ENCODE measurements at places on chromosomes 12 and 14.

GRCh38 chr12:15600223-15600935 lies 188.8 kb downstream of the EPS8 start:
- DNase-seq = no peak

DNA sequence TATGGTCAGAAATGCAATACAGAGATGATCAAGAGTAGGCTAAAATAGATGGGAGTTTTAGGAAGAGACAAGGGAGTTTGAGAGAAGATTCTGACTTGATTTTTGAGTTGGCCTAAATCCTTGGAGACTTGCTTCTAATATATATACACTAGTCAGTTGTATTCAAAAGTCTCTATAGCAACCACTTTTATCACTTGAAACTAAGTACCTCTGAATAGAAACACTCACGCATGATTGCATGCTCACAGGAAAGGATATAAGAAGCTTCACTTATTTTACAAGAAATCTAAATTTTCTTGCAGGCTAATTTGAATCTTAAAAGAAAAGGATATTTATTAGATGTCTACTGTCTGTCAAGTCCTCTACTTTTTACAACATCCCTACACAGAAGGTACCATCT lies 316.8 kb downstream of the SNAPC1 start:
- DNase-seq = no peak

- no peak for DNase-seq
Measured at GRCh38 chr12:75644472-75645072, 133.2 kb upstream of the KRR1 start.

- no peak for DNase-seq
Measured at GRCh38 chr12:124327362-124328043, 32.6 kb downstream of the RFLNA start.

DNA sequence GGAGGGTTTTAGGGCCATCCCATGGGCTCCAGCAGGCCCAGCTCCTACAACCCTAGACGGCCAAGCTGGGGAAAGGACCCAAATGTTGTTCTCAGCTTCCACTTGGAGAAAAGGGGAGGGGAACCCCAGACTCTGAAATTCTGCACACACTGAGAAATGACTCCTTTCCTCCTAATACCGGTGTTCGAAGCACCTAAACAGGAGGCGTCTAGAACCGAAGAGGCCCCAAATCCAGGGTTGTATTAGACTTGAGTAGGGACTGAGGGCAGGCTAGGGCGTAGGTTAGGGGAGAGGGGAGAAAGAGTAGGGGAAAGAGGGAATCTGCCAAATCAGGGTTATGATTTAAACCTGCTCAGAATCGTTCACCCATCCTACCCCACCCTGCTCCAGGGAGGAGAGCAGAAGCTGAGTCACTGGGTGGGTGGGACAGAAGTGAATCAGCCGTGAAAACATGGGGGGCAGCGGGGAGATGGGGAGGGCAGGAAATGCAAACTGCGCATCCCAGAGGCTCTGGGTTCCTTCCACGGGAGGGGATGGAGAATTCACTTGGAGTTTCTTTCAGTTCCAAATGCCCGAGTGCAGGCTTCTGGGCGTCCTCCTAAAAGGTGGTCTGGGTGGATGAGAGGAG lies 1.0 kb downstream of the IGFBP6 start:
- DNase-seq = no peak

DNA sequence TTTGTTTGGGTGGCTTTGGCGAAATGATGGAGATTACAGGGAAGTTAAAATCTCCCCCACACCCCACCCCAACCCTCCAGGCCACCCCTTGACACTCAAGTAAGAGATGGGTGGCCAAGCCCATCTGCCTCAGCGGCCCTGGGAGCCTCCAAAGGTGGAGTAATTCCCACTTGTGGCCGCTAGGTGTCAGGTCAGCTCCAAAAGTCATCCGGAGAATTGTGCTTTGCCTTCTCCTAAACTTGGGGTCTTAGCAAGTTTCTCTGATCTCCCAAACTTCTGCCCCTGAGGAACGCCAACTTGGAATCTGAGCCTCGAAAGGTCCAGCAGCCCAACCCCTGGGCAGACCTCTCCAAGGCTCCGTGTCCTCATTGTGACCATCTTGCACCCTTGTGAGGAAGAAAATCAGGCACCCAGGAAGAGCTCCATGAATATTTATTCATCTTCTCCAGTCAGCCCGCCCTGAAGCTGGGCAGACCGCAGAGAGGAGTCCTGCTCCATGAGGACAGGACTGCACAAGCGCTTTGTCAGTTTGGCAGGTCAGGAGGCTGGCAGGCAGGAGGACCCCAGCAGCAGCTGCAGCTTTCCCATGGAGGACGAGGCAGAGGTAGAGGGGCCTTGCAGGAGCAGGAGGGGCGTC lies 46.7 kb downstream of the LRRC74A start:
- DNase-seq = peak; percentile 56

DNA sequence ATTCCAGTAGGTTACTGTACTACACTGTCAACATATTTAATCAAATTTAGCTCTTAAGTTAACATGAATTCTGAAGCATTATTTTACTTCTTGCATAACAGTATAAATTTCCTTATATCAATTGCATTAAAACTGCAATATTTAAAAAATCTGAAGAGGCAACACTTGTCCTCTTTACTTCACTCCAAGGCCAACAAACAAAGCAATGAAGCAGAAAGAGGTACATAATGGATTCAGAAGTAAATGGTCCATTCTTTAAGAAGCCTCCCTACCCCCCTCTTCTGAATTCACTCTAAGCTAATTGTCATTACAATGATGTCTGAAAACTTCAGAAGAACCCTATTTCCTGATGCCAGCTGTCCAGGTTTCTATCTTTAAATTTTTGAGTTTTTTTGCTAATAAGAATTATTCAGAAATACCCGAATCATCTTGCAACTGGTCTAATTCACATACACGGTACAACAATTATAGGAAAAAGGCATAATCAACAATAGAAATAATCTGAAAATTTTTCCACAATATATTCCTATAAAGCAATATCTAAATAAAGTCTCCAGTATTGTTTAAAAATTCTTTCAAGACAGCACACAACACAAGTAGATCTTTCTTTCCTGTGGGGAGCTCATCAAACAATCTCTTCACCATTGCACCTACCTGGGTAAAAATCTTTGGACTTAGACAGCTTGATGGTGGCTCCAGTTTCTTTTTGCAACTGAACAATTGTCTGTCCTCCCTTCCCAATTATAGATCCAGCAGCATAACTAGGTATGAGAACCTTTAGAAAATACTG lies 2.9 kb downstream of the NOVA1 start:
- no peak for DNase-seq

- no peak for DNase-seq
Measured at GRCh38 chr12:42426746-42427145, 100.8 kb downstream of the PPHLN1 start.

GRCh38 chr14:83940253-83940652 lies 1589.7 kb upstream of the FLRT2 start:
- DNase-seq = no peak

- no peak for DNase-seq
Measured at GRCh38 chr12:121804417-121805111, 755 bp downstream of the SETD1B start.

DNA sequence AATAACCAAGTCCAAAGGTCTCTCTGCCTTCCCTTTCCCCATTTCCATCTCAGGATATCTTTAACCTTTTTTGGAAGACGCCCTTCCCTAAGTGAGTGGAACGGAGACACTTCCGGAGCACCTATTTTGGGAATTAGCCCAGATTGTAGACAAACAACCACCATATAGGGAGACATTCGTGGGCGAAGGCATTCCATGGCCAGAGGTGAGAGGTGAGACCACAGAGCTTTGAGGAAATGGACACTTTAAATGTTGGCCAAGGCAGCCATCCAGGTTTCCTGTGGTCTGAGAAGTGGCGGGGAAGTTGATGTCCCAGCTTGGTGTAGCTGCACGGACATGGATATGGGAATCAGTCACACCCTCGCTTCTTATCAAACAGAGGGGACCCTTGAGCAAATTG lies 69.4 kb upstream of the BDKRB2 start:
- DNase-seq = no peak

DNA sequence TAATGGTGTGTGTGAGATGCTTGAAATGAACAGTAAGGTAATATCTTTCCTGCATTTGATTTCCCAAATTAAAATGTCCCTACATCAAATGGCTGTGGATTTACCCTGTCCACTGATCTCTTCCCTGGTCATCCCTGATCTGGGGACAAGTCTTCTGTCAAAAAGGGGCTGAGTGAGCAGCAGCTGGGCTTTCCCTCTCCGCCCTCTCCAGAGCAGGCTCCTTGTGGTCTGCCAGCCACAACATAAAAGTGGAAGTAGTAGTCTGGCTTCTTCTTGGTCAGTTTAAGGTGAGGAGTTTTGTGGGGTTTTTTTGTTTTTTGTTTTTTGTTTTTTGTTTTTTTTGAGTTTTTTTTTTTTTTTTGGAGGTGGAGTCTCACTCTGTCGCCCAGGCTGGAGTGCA lies 25.2 kb upstream of the PLXNC1 start:
- no peak for DNase-seq

GRCh38 chr12:125089083-125089482 lies 23.8 kb downstream of the AACS start:
- DNase-seq = no peak

DNA sequence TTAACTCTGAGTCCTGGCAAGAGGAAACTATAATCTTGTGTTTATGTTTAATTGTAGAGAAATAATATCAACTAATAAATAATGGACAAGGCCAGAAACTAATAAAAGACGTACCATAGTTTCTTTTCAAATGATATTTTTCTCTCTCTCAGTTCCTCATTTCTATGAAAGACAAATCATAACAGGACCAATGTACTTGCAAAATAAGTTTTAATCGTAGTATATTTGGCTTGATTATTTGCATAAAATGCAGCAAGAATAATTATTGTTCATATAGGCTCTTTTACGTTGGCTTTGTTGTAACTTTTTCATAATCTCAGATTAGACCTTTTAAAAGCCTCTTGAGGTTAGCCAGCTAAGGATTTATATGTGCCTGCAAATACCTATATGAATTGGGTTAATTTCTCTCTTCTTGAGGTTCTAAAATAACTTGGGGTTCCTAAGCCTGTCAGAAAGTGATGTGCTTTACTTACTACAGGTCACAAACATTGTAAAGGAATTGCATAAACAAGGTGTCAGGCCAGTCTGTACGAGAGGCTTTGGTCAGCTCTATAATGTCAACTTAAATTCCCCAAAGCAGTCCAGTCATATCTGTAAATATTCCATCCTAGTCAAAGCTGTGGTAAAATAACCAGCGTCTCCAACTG lies 152.8 kb upstream of the PTPRQ start:
- no peak for DNase-seq

DNA sequence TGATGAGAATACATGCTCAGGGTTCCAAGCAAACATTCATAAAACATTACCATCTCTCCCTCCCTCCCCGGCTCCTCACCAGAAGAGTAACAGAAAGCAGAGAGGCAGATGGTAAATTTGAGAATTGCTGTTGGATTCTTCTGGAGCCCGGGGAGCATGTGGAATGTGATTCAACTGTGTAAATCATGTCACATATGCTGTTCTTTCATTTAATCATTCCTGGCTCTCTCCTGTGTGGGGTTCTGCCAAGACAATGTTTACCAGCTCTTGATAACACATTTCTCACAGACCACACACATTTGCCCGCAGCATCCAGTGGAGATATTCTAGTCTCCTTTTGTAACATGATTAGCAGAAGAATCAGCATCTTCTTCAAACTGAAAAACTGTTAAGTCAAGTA lies 23.4 kb upstream of the NR2C1 start:
- DNase-seq = no peak

DNA sequence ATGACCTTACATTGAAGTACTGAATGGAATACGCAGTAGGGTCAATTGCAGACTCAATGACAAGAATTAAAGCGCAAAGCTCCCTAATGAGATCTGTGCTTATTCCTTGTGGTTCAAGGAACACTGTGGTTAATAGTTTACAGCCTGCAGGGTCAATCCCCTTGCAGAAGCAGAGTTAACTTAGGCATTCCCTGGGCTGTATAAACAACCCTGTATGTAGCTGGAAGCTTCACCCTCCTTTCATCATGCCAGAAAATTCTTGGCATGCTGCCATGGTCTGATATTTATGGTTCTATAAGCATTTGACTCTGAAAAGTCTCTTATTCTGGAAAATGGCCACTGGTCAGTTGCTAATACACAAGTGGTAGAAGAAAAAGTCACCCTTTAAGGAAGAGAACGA lies 227.7 kb downstream of the NOVA1 start:
- DNase-seq = no peak

GRCh38 chr12:47079468-47079980 lies at the start of the genes AMIGO2 and PCED1B:
Gene AMIGO2, minus strand, starts transcription at chr12:47079959. Its CDS starts 957 bp downstream, at chr12:47079002.
Gene PCED1B, plus strand, starts transcription at chr12:47079621. Its CDS starts 155,443 bp downstream, at chr12:47235064.
- DNase-seq = peak; percentile 65

- no peak for DNase-seq
Measured at GRCh38 chr14:101711041-101711856, 50.3 kb upstream of the PPP2R5C start.

DNA sequence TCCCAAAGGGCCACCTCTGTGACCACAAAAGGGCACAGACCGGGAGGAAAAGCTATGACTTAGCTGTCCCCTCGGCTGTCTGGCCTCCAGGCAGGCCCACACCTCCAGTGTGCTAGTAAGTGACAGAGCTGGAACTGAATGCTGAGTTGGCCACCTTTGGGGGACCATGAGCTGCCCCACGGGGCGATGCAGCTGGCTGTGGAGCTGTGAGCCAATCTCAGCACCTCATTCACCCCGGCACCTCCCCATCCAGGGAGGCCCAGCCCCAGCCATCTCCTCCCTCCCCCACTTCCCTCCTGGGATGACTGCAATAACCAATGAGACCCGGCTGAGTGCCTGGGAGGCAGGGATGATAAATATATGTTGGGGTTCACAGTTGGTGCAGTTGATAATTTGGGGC lies 12.2 kb upstream of the TESC start:
- DNase-seq = no peak

GRCh38 chr14:53533384-53533970 lies 380.4 kb upstream of the DDHD1 start:
- no peak for DNase-seq

DNA sequence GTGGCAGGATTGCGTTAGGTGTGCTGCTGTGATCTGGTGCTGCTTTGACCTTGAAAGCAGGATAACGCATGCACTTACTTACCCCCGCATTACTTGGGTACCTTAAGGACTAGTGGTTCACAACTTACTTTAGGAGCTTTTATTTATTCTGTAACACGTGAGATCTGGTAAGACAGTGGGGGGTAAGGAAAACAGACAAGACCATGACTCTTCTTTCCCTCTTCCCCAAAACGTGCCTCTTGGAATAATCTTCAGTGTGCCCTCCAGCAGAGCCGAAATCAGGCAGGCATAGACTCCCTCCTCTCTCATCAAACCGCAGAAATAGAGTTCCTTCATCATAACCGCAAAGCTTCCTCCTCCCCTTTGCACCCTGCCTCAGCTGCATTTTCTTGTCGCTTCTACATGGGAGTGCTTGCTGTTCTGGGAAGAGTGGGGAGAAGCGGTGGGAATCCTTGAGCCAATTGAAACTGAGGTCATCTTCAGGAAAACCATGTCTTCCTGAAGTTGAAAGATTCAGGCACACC lies 43.4 kb downstream of the RAD52 start:
- DNase-seq = no peak

- no peak for DNase-seq
Measured at GRCh38 chr14:70917633-70918032, 10.4 kb downstream of the PCNX1 start.

- DNase-seq = no peak
Measured at GRCh38 chr14:33539918-33540357, 410.9 kb downstream of the EGLN3 start.

GRCh38 chr14:71209888-71210287 lies 302.6 kb downstream of the PCNX1 start:
- no peak for DNase-seq

- DNase-seq = no peak
Measured at GRCh38 chr12:114682785-114683708, 928 bp downstream of the TBX3 start.

- DNase-seq = no peak
Measured at GRCh38 chr12:81502912-81503695, 256.0 kb downstream of the PPFIA2 start.
